ENCODE measurements at places on chromosomes 4 and X.

- DNase-seq, result no peak
Measured at GRCh38 chrX:48490661-48491060, 14.7 kb downstream of the FTSJ1 start.

DNA sequence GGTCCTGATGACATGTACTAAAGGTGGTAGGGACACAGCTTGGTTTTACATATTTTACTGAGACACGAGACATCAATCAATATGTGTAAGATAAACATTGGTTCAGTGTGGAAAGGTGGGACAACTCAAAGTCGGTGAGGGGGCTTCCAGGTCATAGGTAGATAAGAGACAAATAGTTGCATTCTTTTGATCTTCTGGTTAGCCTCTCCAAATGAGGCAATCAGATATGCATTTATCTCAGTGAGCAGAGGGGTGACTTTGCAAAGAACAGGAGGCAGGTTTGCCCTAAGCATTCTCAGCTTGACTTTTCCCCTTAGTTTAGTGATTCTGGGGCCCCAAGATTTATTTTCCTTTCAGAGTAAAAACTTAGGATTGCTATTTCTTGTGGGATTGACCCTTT, 706.9 kb downstream of the GLUD2 start:
- no peak for DNase-seq

- DNase-seq, result no peak
Measured at GRCh38 chr4:140483445-140483844, 14.6 kb downstream of the MGAT4D start.

- no peak for DNase-seq
Measured at GRCh38 chrX:105120463-105120862, 100.0 kb downstream of the TEX13A start.

DNA sequence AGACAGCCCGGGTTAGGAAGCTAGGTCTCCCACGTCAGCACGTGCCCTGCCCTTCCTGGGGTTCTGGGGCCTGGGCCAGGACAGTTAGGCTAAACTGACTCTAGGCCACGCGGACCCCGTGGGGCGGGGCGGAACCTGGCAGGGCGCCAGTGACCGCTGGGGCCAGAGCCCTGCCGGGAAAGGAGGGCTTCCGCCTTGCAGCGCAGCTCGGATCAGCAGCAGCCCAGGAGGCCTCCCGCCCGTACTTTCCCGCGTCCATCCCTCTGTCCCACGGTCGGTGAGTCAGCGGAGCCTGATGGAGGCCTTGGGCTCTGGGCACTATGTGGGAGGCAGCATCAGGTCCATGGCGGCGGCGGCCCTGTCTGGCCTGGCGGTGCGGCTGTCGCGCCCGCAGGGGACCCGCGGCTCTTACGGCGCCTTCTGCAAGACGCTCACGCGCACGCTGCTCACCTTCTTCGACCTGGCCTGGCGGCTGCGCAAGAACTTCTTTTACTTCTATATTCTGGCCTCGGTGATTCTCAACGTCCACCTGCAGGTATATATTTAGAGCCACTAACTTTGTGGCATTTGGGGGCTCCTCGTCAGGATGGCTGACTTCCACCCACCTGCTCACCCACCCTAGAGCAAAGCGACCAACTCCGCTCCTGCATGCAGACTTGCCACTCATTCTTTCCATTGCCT, at the start of gene SMIM10:
Gene SMIM10, plus strand, starts transcription at position 191 of the 681 bp plus-strand sequence. Its CDS starts 105 bp downstream, at position 296.
- DNase-seq, result no peak

DNA sequence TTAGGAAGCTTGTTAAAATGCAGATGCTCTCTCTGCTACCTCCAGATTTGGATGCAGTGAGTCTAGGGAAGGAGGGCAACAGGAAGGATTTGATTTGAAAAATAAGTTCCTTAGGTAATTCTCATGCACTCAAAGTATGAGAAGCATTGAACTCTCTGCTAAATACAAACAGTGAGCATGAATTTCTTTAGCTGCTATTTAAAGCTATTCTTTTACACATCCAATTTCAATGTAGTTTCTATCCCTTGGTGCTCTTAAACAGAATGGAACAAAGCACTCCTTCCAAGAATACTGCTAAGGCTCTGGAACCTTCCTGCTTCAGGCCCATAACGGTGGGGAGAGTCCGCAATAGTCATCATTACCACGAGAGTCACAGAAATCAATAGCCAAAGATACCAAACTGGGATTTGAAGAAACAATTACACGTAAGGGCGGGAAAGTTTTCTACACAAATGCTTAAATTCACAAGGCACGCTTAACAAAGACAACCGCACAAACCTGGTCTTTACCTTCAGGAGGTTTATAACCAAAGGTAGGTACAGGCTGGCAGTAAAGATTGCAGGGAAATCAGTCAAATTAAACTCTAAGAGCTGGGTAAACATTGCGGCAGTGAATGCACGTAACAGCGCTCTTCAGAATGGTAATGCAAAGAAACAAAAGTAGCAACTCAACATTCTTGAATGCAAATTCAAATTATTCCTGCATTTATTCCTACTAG, 123.2 kb upstream of the NAP1L5 start:
- DNase-seq, result no peak

GRCh38 chrX:46715530-46715929, 43.4 kb downstream of the SLC9A7 start:
- DNase-seq, result no peak
